Peyer's patch (tissue), 4 donors: ENCODE measurements at places on chromosomes 7 and 10. TPM values are rescaled to one million over a fixed set of nuclear protein-coding genes. Genes with fewer than 3 reads are reported as not detected.

Gene MGAM2
- 116 TPM for total RNA-seq

Gene NODAL
- not detected for total RNA-seq

DNA sequence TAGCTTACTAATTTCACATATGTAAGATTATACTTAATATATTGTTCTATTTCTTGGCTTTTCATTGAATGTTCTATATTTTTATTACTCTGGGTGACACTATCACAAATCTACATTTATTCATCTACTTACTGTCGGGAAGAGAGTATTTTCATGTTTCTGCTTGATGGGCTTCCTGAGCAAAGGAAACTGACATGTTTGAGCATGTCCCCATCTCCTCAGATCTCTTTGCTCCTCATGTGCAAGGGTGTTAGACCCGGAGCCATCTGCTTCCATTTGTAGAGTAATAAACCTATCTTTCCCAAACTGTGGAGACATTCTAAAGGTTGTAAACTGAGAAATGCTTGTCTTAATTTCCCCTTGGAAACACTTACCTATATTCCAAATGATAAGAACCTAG is 103.5 kb downstream of the LSMEM1 start:
- no peak for DNase-seq

- no peak for DNase-seq
Observed at GRCh38 chr10:130871406-130871805, 440.1 kb downstream of the TCERG1L start.
